ENCODE measurements at places on chromosomes 3 and 15.

GRCh38 chr15:75069301-75069925 lies 46.0 kb downstream of the PPCDC start:
- DNase-seq, result no peak

- no peak for DNase-seq
Measured at GRCh38 chr3:56885453-56885852, 83.7 kb upstream of the ARHGEF3 start.

- no peak for DNase-seq
Measured at GRCh38 chr3:23796518-23796917, 9.2 kb upstream of the UBE2E1 start.

GRCh38 chr15:97687654-97688053 lies 272.8 kb upstream of the ARRDC4 start:
- DNase-seq, result no peak

DNA sequence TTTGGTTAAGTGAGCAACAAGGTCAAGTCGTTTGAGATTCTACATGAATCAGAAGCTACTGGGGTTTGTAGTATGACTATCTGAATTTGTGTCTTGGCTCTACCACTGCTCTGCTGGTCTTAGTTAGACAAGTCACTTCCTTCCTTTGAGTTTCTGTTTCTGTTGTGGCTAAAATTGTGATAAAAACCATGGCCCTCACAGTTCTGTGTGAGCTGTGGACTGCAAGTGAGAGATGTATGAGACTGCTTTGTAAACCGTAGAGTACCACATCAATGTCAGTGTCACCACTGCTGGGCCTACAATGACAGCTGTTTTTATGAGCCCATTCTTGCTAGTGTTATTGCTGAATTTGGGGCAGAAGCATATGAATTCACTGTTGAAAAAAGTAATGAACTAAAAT lies 32.7 kb downstream of the RARB start:
- no peak for DNase-seq

Measured in prostate gland (tissue), 2 donors.